Glutamatergic neuron (in vitro differentiated cells): ENCODE measurements at places on chromosomes 4 and X. TPM values are rescaled to one million over a fixed set of nuclear protein-coding genes. Genes with fewer than 3 reads are reported as not detected.
A peak's percentile ranks its signal among the peaks of the same experiment; 100 is the strongest.

DNA sequence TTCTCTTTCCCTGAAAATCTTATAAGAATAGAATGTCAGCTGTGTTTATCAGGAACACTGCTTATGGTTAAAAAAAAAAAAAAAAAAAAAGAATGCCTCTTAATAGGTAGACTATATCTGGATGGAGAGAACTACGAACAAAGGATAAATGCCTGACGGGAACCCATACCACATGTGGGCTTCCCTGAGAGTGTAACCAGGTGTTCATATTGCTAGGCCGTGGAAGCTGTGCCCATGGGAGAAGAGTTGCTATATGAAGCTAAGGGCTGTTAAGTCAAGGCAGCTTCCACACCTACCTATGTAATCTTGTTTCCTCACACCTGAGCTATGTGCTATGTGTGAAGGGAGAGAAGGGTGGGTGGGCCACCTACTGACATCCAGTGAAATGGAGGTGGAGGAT lies 27.3 kb downstream of the TMEM184C start:
- no peaks in the 10 kb centered on the region for H3K27me3 ChIP-seq
- no peak overlapping the region for H3K4me3 ChIP-seq
- DNase-seq: no peak
- peaks cover 5% of the 10 kb centered on the region for H3K4me1 ChIP-seq
- H3K36me3 ChIP-seq: peaks cover 11% of the 10 kb centered on the region
- no peak overlapping the region for H3K27ac ChIP-seq

DNA sequence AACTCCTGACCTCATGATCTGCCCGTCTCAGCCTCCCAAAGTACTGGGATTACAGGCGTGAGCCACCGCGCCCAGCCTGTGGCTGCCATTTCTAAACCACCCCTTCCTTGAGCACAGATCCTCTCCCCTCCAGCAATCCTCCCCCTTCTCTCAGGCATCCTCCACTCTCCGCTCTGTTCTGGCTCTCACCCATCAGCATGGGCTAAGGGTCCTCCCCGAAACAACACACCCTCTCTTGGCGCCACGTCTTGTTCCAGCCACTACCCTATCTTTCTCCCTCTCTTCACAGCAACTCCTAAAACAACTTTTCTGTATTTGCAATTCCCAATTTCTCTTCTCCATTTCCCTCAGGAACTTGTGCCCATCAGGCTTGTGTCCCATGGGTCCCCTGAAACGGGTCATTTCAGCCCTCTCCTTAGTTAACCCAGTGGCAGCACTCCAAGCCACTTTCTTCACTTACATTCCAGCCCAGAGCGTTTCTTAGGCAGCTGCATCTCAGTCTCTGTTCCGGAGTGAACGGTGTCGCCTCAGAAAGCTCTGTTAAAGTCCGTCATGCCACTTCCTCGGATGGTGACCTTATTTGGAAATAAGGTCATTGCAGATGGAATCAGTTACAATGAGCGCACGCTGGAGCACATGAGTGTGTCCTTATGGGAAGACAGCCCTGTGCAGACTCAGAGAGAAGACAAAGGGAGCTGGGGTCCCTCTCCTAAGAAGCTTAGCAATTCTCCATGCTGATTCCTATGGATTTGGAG lies 28.3 kb upstream of the CLDN24 start:
- H3K36me3 ChIP-seq: no peaks in the 10 kb centered on the region
- H3K27me3 ChIP-seq: peaks cover 6% of the 10 kb centered on the region
- no peak for DNase-seq

GRCh38 chrX:39595977-39596376 lies 501.8 kb downstream of the BCOR start:
- DNase-seq: no peak
- H3K4me3 ChIP-seq: no peak overlapping the region
- peaks cover 7% of the 10 kb centered on the region for H3K4me1 ChIP-seq

GRCh38 chrX:29662101-29662500 lies 553.3 kb upstream of the MAGEB2 start:
- no peaks in the 10 kb centered on the region for H3K27me3 ChIP-seq
- no peak overlapping the region for H3K4me3 ChIP-seq
- H3K27ac ChIP-seq: no peak overlapping the region
- H3K36me3 ChIP-seq: no peaks in the 10 kb centered on the region
- no peaks in the 10 kb centered on the region for H3K4me1 ChIP-seq
- no peak for DNase-seq

GRCh38 chr4:42600578-42600977 lies 56.3 kb downstream of the ATP8A1 start:
- H3K27ac ChIP-seq: no peak overlapping the region
- H3K4me1 ChIP-seq: peaks cover 21% of the 10 kb centered on the region
- no peak for DNase-seq
- no peak overlapping the region for H3K4me3 ChIP-seq
- H3K27me3 ChIP-seq: peaks cover 1% of the 10 kb centered on the region
- H3K36me3 ChIP-seq: no peaks in the 10 kb centered on the region

- no peak overlapping the region for H3K27ac ChIP-seq
- no peak overlapping the region for H3K4me3 ChIP-seq
- H3K4me1 ChIP-seq: no peaks in the 10 kb centered on the region
- no peak for DNase-seq
- no peaks in the 10 kb centered on the region for H3K36me3 ChIP-seq
Observed at GRCh38 chr4:126023896-126024295, 709.1 kb downstream of the FAT4 start.

DNA sequence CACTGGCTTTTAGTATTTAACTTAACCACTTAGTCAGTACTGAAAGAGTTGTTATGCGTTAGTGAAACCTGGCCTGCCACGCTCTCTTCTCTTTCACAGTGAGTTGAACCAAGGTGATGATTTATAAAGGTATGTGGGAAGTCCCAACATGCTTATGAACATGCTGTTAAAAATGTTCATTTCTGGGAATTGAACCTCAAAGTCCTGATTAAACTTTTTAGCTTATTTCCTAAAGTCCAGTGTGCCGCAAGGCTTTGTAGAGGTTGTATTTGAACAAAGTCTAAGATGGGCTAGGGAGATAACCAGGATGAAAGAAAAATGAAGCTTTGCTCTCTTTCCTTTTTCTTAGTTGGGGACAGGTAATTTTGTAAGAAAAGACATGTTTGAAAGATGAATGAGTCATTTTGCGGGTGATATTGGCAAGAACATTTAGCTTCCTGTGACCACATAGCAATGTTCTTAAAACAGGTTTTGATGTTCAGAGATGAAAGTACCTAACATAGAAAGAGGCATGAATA lies 270.3 kb downstream of the DTHD1 start:
- H3K4me3 ChIP-seq: no peak overlapping the region
- H3K27me3 ChIP-seq: no peaks in the 10 kb centered on the region
- no peak overlapping the region for H3K27ac ChIP-seq
- no peak for DNase-seq

GRCh38 chr4:100738196-100739165 lies 220.7 kb upstream of the EMCN start:
- no peaks in the 10 kb centered on the region for H3K27me3 ChIP-seq
- no peak overlapping the region for H3K4me3 ChIP-seq
- peaks cover 5% of the 10 kb centered on the region for H3K36me3 ChIP-seq
- H3K4me1 ChIP-seq: no peaks in the 10 kb centered on the region
- no peak overlapping the region for H3K27ac ChIP-seq
- no peak for DNase-seq

DNA sequence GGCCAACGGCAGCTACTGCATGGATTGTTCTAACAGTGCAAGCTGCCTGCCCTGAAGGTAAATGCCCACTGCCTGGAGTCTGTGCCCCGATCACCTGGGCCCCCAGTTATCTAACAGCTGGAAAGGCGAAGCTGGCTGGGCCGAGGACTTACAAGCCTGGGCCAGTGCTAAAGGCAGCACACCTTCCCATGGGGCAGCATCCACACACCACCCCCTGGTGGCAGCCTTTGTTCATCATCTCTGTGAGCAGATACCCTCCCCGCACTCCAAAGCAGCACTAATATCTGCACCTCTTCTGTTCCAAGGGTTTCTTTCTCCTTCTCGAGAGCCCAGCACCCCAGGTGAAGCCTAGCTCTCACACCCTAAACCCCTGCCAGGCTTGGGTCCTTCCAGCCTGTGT lies 7.6 kb downstream of the SLC2A9 start:
- no peak overlapping the region for H3K4me3 ChIP-seq
- peak; percentile 71 for DNase-seq
- peaks cover 2% of the 10 kb centered on the region for H3K4me1 ChIP-seq
- H3K27me3 ChIP-seq: peaks cover 6% of the 10 kb centered on the region

DNA sequence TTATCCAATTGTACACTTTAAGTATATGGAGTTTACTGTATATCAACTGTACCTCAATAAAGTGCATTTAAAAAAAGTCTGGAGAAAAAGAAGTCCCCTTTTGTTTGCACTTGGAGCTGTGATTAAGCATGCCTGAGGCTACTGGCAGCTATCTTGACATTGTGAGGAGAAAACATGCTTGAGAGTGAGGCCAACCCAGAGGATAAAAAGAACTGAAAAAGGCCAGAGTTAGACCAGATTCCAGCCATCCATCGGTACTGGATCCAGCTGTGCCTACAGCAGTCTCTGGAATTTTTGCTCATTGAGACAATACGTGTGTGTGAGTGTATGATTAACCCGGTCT lies 57.4 kb downstream of the LGI2 start:
- no peak overlapping the region for H3K4me3 ChIP-seq
- no peak for DNase-seq
- H3K27ac ChIP-seq: no peak overlapping the region
- peaks cover 6% of the 10 kb centered on the region for H3K36me3 ChIP-seq
- no peaks in the 10 kb centered on the region for H3K27me3 ChIP-seq
- H3K4me1 ChIP-seq: peaks cover 2% of the 10 kb centered on the region

DNA sequence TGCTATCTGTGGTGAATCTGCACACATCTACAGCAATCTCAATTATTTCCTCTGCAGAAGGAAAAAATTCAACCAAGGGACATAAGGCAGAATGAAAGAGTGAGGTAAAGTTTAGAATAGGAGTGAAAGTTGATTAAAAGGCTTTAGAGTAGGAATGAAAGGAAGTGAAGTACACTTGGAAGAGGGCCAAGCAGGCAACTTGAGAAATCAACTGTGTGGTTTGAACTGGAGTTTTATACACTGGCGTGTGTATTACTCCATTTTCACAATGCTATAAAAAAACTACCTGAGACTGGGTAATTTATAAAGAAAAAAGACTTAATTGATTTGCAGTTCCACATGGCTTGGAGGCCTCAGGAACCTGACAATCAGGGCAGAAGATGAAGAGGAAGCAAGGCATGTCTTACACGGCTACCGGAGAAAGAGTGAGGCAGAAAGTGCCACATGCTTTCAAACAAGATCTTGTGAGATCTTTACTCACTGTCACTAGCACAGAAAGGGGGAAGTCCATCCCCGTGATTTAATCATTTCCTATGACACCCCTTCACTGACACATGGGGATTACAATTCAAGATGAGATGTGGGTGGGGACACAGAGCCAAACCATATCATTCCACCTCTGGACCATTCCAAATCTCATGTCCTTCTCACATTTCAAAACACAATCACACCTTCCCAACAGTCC lies 234.8 kb downstream of the IL15 start:
- H3K4me1 ChIP-seq: no peaks in the 10 kb centered on the region
- DNase-seq: no peak

DNA sequence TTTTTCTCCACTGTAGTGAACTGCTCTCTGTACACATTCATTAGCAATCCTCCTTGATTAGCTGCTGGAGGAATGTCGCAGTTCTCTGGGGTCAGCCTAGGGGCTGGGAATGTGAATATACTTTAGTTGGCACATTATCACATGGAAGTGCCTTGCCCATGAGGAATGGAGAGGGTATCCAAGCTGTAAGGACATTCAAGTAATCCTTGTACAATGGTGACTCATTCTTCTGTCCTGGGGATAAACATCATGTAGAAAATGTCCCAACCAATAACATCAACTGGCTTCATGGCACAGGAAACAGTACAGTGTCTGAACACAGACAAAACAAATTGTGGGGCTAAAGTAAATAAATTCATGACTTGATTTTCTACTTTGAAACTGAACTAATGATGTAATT lies 147.1 kb downstream of the GLRA2 start:
- no peaks in the 10 kb centered on the region for H3K4me1 ChIP-seq
- no peak overlapping the region for H3K27ac ChIP-seq
- no peak overlapping the region for H3K4me3 ChIP-seq

- H3K4me3 ChIP-seq: no peak overlapping the region
- H3K36me3 ChIP-seq: no peaks in the 10 kb centered on the region
- no peaks in the 10 kb centered on the region for H3K27me3 ChIP-seq
- H3K27ac ChIP-seq: no peak overlapping the region
- no peak for DNase-seq
- H3K4me1 ChIP-seq: no peaks in the 10 kb centered on the region
Observed at GRCh38 chrX:31546126-31546525, 474.3 kb upstream of the FTHL17 start.

GRCh38 chr4:64781737-64782326 lies 372.6 kb upstream of the TECRL start:
- H3K27me3 ChIP-seq: no peaks in the 10 kb centered on the region
- H3K4me3 ChIP-seq: no peak overlapping the region
- no peaks in the 10 kb centered on the region for H3K36me3 ChIP-seq

DNA sequence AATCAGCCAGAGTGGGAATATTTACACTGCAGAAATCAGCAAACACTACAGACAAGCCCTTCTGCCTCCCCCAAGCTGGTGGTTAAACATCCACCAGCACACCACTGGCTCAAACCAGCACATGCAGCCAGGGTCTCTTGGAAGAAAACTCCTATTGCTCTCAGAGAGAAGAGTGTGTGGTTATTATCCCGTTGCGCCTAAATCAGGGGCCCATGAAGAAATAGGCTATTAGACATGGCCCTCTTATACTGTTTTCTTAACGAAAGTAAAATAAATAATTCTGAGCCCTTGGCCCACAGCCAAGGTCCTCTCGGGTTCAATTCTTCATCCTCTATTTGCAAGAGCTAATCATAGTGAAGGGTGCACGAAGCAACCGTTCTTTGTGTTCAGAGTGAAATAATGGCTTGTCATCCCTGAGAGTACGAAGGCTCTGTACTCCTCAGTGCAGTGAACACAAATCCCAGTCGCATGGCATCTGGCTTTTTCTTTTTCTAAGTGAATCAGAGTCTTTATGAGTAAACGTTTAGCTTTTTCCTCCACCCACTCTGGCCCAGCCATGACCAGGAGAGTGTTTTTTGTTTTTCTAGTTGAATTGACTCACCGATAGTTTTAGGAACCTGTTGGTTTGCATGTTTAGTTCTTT lies 33.4 kb upstream of the RBM47 start:
- no peak overlapping the region for H3K27ac ChIP-seq
- no peaks in the 10 kb centered on the region for H3K36me3 ChIP-seq
- DNase-seq: no peak
- H3K27me3 ChIP-seq: no peaks in the 10 kb centered on the region

DNA sequence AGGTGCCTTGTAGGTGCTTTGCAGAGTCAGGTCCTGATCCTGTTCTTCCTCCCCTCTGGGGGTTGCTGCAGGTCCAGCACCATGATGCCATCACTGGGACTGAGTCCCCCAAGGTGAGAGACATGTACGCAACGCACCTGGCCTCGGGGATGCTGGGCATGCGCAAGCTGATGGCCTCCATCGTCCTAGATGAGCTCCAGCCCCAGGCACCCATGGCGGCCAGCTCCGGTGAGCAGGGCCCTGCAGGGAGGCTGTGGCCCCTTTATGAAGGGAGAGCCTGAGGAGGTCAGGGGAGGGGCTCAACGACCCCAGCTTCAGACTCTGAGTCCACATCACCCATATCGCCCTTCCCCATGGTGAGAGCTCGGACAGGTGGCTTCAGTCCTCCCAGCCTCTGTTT lies 23.1 kb downstream of the MAN2B2 start:
- H3K36me3 ChIP-seq: no peaks in the 10 kb centered on the region
- H3K27ac ChIP-seq: no peak overlapping the region
- no peak for DNase-seq
- no peak overlapping the region for H3K4me3 ChIP-seq
- peaks cover 6% of the 10 kb centered on the region for H3K4me1 ChIP-seq

The LAS1L gene
- total RNA-seq: 45.1 TPM

The ARHGAP6 gene
- 3.6 TPM for total RNA-seq

The RAB41 gene
- not detected for total RNA-seq

The MFAP3L gene
- 8.4 TPM for total RNA-seq

The OSTC gene
- 42.8 TPM for total RNA-seq

The VEGFC gene
- not detected for total RNA-seq

The RASGEF1B gene
- 108 TPM for total RNA-seq

The CXCL1 gene
- not detected for total RNA-seq

The KIF4A gene
- 4.6 TPM for total RNA-seq

The CSN1S1 gene
- not detected for total RNA-seq

The TMEM271 gene
- 22.7 TPM for total RNA-seq
